ENCODE measurements at places on chromosomes 3 and 15. TPM values are rescaled to one million over a fixed set of nuclear protein-coding genes. Genes with fewer than 3 reads are reported as not detected.

The TUSC7 gene
- total RNA-seq = not detected

The CLDN11 gene
- 4.1 TPM for total RNA-seq

- DNase-seq = no peak
These were observed 467.1 kb downstream of the RBMS3 start for GRCh38 chr3:29747991-29748390.

- no peak for DNase-seq
These were observed 79.6 kb upstream of the GADL1 start for GRCh38 chr3:30974071-30974470.
